ENCODE measurements at places on chromosomes 4 and X.

DNA sequence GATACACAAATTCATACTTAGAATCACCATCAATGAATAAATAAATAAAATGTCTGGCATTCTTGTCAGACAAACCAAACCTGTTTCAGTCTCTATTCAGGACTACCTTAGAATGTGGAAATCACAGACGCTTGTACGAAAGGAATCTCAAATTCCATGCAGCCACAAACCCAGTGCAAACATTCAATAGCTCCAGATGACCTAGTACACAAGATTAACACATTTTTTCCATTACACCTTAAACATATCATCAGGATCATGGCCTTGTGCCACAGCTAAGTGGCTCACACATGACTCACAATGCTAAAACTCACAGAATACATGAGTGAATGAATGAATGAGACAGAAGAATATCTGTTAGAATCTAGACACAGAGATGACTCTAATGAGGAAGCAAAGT lies 134.2 kb downstream of the PWWP3B start:
- no peak for DNase-seq

GRCh38 chrX:155009994-155010472 lies 12.5 kb downstream of the F8 start:
- no peak for DNase-seq

DNA sequence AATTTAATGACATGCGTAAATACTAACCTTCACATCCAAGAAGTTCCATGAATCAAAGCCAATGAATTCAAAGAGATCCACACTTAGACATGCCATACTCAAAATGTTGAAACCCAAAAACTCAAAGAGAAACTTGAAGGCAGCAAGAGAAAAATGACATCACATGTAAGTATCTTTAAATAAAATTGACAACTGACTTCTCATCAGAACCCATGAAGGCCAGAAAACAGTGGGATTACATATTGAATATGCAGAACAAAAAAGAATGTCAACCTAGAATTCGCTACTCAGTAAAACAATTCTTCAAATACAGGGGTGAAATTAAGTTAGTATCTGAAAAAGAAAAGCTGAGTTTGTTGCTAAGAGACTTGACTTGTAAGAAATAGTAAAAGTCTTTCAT lies 953.9 kb upstream of the HS3ST1 start:
- no peak for DNase-seq

DNA sequence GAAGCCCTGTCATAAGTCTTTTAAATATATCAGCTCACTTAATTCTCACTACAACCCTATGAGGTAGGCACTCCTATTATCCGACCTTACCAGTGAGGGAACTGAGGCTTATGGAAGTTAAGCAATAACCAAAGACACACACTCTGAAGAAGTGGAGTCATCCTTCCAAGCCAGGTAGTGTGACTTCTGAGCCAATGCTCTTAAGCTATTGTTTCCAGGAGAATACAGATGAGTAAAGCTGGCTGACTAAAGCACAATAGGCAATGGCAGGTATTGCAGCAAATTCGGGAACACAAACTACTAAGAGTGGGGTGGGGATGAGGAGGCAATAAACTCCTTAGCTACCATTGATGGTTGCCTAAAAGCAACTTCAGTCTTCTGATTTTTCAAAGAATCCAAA lies 81.8 kb upstream of the KIT start:
- DNase-seq, result no peak

GRCh38 chr4:122107680-122108079 lies 44.5 kb upstream of the BLTP1 start:
- DNase-seq, result no peak

GRCh38 chr4:142447009-142447408 lies 399.1 kb downstream of the INPP4B start:
- DNase-seq, result no peak

DNA sequence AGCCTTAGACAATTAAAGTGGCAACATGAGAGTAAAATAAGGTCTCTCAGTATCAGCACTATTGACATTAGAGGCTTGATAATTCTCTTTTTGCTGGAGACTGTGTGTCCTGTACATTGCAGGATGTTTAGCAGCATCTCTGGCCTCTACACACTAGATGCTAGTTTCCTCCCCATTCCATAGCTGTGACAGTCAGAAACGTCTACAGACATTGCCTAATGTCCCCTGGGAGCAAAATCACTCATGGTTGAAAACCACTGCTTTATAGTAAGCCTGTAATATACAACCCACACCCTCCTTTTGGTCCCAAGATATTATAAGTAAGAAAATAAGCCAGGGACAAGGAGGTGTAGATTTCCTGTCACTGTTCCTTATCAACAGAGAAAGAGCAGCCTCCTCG lies 166.0 kb downstream of the FRMPD4 start:
- DNase-seq, result no peak

- no peak for DNase-seq
Observed at GRCh38 chrX:96576368-96576767, 108.3 kb upstream of the DIAPH2 start.

DNA sequence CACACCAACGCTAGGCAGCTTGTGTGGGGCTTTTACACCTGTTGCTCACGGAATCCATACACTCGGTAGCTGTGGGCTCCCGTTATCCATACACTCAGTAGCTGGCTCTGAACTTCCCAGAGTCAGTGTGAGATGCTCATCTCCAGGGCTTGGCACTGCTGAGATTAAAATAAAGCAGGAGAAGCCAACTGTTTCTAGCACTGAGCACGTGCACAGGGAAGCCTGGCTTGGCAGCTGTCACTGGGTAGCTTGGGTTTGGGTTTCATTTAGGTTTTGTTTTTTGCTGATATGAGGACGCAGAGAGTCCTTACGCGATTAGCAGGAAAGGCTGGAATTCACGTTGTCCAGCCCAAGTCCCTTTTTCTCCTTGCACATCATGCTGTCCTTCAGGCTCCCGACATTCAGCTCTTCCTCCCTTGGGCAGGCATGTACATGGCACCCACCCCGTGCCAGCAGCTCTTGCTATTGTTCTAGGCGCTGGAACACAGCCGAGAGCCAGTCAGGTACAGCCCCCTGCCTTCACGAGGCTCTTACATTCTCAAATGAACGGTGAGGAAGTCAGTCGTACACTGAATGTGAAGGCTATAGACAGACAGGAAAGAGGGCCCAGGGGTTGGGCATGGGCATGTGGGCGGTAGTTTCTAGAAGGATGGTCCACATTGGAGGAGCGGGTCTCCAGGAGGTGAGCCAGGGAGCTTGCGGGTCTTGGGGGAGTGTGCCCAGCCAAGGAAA lies 25.9 kb downstream of the NSG1 start:
- DNase-seq, result no peak

DNA sequence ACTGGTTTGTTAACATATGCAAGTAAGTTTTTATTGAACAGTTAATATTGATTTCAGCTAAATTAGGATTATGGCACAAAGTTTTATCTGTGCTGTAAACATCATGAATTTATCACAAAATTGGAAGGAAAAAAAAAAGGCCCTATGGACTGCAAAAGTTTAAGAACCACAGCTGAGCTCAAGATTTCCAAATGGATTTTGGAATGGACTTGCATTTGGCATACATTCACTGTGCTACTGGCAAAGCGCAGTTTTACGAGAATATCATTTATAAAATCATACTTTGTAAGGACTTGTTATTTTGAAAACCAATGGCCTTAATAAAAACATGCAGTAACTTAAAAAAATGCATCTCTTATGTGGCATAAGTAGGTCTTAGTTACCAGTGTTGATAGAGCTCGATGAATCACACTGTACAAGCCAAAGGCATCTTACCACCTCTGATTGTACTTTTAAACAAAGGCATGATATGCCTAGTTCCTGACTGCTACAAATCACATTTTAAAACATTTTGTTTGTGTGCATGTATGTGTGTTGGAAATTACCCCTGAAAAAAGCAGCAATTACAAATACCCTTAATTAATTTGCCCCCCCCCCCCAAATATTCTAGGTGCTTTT lies 58.6 kb downstream of the TAB3 start:
- DNase-seq, result no peak

DNA sequence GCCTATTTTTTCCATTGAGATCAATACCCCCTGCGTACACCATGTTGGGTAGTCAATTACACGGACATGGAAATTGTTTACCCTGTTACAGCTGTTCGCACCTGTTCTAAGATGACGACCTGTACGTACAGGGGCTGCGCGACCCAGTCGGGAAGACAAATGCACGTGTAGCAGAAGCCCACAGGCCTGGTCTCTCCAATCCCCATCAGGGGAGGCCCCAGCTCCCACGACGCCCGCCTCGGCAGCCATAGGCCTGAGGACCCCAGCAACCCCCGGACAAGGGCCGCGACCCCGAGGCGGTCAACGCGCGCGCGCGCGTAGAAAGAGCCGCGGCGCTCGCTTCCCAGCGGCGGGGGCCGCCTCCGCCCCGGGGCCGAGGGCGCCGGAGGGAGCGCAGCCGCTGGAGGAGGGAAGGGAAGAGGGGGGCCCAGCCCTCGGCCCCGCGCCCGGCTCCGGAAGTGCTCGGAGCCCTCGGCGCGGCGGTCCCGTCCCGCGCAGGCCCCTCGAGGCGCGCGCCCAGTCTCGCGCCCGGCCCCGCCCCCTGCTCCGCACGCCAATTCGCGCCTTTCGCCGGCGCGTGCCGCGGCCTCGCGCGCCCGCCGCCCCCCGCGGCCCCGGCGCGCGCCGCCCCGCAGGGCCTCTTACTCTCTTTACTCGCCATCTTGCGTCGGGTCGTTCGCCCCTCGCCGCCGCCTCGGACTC lies 618 bp downstream of the RBBP7 start:
- peak; percentile 33 for DNase-seq

DNA sequence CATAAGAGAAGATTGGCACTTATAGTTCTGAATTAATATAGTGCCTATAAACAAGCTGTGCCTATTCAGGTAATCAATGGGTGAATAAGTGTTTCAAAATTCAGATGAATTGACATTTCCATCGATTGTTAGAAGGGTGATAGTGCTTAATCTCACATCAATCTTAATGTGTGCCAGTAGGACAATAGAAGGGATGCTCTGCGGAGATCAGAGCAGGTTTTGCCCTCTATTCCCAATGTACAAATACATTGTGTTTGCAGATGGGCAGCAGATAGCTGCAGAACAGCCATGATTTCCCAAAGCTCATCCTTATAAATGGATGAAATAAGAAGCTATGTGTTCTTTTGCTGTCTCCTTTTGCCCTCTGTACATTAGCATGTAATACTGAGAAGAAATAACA lies 7.2 kb downstream of the MAB21L2 start:
- DNase-seq, result no peak

DNA sequence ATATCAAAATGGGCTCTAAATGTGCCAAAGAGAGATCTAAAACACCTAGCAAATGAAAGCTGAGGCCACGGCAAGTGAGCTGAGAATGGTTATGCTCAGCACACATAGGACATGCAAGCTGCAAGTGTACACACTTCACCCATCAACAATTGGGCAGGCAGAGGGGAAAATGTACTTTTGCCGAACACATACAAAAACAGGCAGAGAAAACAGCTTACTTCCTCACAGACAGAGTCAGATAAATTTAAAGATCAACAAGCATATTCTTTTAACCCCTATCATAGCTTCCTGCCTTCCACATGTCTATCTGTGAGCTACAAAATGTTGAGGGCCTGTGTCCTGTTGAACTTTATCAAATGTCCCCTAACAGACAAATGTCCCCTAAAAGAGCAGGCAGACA lies 60.3 kb downstream of the SH3KBP1 start:
- no peak for DNase-seq

GRCh38 chrX:106802388-106803275 lies at the start of gene TBC1D8B:
TSS of gene TBC1D8B (plus strand) at chrX:106802673. CDS start at chrX:106802854, 181 bp downstream.
- DNase-seq, result no peak

DNA sequence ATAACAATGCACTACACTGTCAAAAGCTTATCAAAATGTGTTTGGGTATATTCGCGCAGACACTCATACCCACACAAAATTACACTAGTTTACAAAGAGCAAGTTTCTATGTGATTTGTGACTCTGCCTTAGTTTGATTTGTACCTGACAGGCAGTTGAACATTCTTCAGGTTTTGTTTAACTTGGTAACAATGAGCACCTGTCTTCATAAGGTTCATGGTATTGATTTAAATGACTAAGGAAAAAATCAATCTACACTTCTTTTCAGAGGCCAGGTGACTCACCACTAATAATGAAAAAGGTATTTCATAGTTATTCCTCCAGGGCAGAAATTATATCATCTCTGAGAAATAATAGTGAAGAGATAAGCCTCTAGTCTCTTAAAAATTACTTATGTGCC lies 1114.6 kb upstream of the AGA start:
- no peak for DNase-seq

- DNase-seq, result no peak
Observed at GRCh38 chr4:62439051-62439450, 1238.9 kb downstream of the ADGRL3 start.

DNA sequence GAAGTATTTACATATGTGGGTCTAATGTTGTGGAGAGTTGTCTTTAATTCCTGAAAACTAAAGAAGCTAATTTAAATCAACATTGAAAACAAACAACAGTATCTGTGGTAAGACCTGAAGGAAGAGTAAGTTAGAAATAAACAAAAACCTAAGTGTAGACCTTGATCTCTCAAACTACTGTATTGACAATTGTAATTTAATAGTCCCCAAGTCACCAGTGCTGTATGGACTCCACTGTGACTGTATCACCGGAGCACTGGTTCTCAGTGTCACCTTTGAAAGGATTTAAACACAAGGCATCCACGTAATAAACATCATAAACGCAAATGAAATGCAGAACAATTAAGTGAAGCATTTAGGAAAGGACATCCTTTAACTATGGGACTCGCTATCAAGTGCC lies 46.4 kb downstream of the OCRL start:
- no peak for DNase-seq

- no peak for DNase-seq
Observed at GRCh38 chr4:8601556-8601955, 9.0 kb downstream of the CPZ start.

DNA sequence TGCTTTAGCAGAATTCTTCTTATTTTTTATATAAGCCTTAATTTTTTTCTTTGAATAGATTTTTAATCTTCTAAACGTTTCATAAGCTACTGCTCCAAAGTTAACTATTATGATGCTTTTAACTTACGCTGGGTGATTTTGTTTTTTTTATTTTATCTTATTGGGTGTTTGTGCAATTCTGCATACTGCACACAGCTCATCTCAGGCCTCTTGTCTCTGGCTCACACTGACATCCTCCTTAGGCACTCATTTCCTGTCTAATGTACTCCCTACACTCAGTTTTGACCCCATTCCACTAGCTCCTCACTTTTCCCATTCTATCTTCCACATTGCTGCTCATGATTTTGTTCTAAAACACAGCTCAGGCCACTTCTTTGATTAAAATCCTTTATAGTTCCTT lies 111.9 kb upstream of the MAP9 start:
- no peak for DNase-seq

DNA sequence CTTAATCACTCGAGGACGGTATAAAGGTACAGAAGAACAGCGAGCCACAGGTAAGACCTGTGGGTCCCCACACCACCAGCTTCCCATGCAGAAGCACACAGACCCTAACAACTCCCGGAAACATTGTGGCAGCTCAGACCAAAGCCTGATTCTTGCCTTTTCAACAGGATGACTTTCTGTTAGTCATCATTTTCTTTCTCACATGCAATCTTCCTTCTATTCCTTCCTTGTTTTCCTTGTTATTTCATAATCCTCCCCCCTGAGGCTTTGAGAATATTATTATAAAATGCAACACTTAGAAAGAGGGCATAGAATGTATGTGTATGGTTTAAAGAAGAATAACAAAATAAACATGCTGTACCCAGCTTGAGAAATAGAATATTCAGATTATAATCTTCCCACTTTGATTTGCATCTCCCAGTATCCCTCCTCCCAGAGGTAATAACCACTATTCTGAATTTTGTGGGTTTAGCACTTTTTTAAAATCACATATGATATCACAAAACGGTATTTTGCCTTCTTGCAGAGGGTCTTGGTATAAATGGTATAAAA lies 100.9 kb downstream of the FHDC1 start:
- no peak for DNase-seq

- DNase-seq, result no peak
Observed at GRCh38 chr4:95165926-95166524, 382.7 kb downstream of the UNC5C start.

All from activated CD8-positive, alpha-beta memory T cell treated with anti-CD3 and anti-CD28 coated beads for 1 hour (primary cell).